ENCODE measurements at places on chromosomes 2 and 18. TPM values are rescaled to one million over a fixed set of nuclear protein-coding genes. Genes with fewer than 3 reads are reported as not detected.
A peak's percentile ranks its signal among the peaks of the same experiment; 100 is the strongest.

GRCh38 chr2:191176305-191176704, 25.5 kb upstream of the STAT4 start:
- DNase-seq = no peak

- DNase-seq = no peak
These were observed 615.6 kb upstream of the SOX11 start for GRCh38 chr2:5076599-5076998.

- DNase-seq = no peak
These were observed 133.1 kb downstream of the NBAS start for GRCh38 chr2:15427987-15428386.

- no peak for DNase-seq
These were observed 163.8 kb upstream of the EPB41L3 start for GRCh38 chr18:5707586-5707985.

DNA sequence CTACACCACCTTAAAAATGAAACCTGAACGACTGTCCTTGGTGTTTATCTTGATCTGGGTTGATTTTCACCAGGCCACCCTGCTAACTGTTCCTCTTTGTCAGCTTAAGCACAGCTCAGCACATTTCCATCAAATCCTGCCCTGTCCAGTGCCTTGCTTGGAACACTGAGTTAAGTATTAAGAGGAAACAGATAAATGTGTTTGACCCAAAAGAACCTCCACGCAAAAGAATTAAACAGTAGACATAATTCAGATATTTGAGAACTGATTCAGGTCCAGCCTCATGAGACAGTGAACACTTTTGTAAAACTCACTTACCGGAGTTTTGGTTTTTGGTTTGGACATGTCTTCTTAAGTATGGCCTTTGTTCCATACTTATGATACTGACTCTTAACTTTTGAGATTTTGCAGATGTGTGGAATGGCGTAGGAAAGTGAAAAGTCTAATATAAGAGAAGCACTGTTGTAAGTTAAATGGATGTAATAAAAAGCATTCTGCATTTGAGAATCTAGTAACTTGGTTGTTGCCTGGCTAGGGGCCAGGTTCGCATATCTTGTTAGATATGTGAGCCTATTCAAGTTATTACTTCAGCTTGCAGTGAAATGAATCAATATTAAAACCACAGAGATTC, 88.9 kb upstream of the SERPINE2 start:
- DNase-seq = peak; percentile 5

- DNase-seq = no peak
These were observed 57.3 kb downstream of the GULP1 start for GRCh38 chr2:188349019-188349418.

The ESPNL gene
- total RNA-seq = not detected

All from M059J (cell line).